ENCODE measurements at places on chromosomes 6 and 20. TPM values are rescaled to one million over a fixed set of nuclear protein-coding genes. Genes with fewer than 3 reads are reported as not detected.

RAET1G gene
- not detected for total RNA-seq

- H3K27ac ChIP-seq = no peak overlapping the region
- no peaks in the 10 kb centered on the region for H3K27me3 ChIP-seq
These were observed 48.1 kb upstream of the SLC17A4 start for GRCh38 chr6:25706314-25707014.

DNA sequence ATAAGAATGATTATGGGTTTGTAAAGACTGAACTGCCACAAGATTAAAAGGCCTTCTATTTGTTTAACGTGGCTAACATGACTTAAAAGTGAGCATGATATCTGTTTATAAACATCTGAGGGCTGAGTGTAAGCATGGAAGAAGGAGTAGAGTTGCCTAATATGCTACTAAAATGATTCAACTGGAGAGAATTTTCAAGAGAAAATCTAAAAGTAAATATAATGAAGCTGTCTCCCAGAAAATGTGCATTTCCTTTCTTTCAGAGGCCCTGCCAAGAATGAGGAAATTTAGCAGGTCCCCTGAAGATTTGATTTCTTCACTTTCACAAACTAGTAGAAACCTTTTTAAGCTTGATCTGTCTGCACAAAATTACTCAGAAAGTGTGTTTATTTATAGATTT is 4.2 kb upstream of the EYA4 start:
- H3K36me3 ChIP-seq = no peaks in the 10 kb centered on the region
- peak; percentile 27 for DNase-seq
- H3K4me3 ChIP-seq = no peak overlapping the region
- peaks cover 10% of the 10 kb centered on the region for H3K27me3 ChIP-seq
- H3K4me1 ChIP-seq = peaks cover 3% of the 10 kb centered on the region

CCNC gene
- total RNA-seq = 51.5 TPM

- DNase-seq = no peak
- H3K4me1 ChIP-seq = no peaks in the 10 kb centered on the region
- no peaks in the 10 kb centered on the region for H3K27me3 ChIP-seq
These were observed 28.4 kb downstream of the GPLD1 start for GRCh38 chr6:24460966-24461365.

DNA sequence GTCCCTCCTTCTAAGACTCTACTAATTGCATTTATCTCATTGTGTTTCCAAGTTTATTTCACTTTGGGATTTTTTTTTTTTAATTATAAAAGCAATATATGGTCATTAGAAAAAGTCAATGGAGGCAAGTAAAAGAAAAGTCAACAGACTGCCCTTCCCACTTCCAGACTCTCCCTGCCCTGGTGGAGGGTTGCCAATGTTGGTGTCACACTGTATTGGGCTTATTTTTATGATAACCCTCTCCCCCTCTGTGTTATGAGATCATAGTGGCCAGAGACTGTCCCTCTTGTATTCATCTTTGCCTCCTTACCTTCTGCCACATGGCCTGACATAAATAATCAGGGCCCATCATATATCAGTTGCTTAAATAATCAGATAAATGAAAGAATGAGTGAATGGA is 63.4 kb downstream of the LRRC1 start:
- no peaks in the 10 kb centered on the region for H3K36me3 ChIP-seq
- no peak for DNase-seq
- peaks cover 16% of the 10 kb centered on the region for H3K4me1 ChIP-seq
- H3K4me3 ChIP-seq = no peak overlapping the region
- H3K27ac ChIP-seq = no peak overlapping the region

ADGRF5 gene
- total RNA-seq = 0.54 TPM

GRCh38 chr6:22828179-22829062 is 259.1 kb downstream of the HDGFL1 start:
- no peaks in the 10 kb centered on the region for H3K27me3 ChIP-seq
- H3K27ac ChIP-seq = peak overlapping the region; percentile 98
- peak overlapping the region; percentile 34 for H3K4me3 ChIP-seq
- DNase-seq = peak; percentile 99

DNA sequence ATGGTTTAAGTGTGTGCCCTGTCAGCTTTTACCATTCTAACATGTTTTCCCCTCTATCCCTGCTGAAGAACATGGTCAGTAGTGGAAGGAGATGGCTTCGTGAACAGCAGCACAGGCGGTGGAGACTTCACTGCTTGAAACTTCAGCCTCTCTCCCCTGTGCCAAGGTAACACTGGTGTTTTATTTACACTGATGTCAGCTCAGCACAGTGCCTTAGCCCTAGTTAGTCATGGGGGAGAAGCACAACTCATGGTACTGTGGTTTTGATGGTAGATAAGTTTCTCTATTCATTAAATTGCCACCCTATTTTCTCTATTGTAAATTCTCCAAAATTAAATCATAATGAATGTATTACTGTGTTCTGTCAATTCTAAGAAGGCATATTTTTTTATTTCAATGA is 56.6 kb downstream of the MTHFD1L start:
- H3K4me1 ChIP-seq = no peaks in the 10 kb centered on the region
- peaks cover 27% of the 10 kb centered on the region for H3K36me3 ChIP-seq
- no peaks in the 10 kb centered on the region for H3K27me3 ChIP-seq
- no peak for DNase-seq

DNA sequence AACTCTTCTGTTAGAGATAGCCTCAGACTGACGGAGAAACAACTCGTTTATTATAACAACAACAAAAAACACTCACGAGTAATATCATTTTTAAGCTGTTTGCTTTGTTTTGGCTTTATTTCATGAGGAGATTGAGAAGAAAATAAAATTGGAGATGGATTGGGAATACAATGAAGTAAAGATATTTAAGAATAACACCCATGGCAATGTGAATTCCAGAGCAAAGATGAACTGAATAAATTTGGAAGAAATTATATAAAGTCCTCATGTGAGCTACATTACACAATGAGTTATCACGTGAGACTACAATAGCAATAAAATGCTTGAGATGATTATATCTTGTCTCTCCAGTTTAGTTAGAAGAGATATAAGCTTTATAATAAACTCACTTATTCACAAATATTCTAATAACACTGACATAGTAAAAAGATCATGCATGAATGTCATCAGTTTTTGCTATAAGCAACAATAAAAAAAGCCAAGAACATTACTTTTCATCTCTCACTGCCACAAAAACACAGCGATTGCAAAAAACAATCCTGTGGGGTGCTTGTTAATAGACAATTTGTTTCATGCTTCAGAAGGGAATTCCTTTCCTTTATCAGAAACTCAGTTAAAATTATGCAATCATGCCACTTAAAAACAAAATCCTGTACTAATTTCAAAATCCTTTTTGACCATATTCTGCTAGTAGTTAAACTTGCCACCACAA is 696.7 kb upstream of the MARCKS start:
- H3K4me1 ChIP-seq = no peaks in the 10 kb centered on the region
- H3K4me3 ChIP-seq = no peak overlapping the region
- H3K27me3 ChIP-seq = no peaks in the 10 kb centered on the region
- H3K36me3 ChIP-seq = no peaks in the 10 kb centered on the region

TPD52L1 gene
- 32.4 TPM for total RNA-seq

PARD6B gene
- 13.1 TPM for total RNA-seq

C6orf89 gene
- 42.3 TPM for total RNA-seq

All from astrocyte (in vitro differentiated cells and primary cell).